ENCODE measurements at places on chromosomes 4 and X.

GRCh38 chr4:112076919-112077608 lies 68.2 kb upstream of the FAM241A start:
- DNase-seq = no peak

- no peak for DNase-seq
Measured at GRCh38 chr4:185945906-185946305, 123.0 kb upstream of the TLR3 start.

GRCh38 chrX:136847874-136848273 lies 32.7 kb downstream of the RBMX start:
- DNase-seq = no peak

DNA sequence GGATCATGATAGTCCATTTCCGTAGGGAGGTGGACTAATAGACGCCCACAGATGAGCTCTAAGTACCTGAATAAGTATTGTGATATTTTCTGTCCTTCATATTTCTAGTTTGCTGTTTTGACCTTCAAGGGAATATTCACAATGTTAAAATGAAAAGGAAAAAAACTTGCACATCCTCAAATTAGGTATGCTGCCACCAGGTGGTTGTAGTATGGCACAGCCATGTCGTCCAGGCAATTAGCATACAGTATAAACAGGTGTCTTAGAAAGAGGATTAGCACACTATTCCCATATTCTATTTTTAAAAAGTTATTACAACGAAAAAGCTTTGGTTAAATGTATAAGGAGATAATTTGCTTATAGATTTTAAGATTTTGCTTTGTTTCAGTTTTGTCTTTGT lies 802.0 kb downstream of the RPA4 start:
- peak; percentile 3 for DNase-seq

DNA sequence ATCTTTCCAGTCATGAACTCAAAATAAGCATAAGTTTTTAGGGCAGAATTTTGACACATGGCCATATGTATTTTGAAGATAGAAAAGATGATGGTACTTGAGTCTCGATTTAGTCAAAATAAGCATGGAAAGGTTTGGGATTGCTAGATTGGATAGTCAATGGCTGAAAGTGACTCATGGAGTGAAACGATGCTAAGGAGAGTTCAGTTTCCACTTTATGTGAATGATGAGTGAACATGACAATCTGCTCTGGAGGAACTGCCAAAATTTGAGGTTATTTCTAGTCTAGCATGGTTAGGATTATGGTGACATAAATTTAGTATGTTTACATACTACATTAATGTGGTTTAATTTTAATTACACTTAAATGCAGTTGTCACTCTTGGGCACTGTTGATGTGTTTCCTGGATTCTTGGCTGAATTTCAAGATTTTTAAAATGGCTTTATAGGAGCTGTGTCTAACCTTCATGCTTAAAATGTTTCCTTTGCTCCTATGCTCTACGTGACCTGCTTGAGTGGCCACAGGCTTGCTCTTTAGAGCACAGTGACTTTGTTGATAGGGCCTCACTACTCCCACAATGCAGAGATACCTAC lies 17.1 kb downstream of the DDX3X start:
- DNase-seq = no peak

- no peak for DNase-seq
Measured at GRCh38 chr4:100690812-100691211, 173.0 kb upstream of the EMCN start.

DNA sequence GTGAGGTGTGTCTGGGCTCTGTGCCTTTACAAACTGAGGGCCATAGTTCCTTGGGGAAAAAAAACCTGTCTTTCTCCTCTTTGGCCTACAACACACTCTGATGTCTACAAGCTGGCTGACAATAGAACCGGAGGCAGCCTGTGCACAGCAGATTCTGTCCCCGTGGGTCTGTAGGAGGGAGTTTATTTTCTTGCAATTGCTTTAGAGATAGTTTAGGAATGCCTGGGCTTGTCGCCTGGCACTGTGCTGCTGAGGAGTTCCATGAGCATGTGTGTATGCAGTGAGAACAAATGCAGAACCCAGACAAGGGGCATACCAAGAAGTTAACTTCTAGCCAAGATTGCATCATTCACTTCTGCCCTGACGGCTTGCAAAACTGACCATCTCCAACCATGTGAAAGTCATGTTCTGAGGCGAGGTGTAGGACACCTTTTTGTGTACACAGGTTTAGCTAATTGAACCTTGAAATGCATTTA lies 54.1 kb downstream of the CCNI start:
- DNase-seq = no peak

DNA sequence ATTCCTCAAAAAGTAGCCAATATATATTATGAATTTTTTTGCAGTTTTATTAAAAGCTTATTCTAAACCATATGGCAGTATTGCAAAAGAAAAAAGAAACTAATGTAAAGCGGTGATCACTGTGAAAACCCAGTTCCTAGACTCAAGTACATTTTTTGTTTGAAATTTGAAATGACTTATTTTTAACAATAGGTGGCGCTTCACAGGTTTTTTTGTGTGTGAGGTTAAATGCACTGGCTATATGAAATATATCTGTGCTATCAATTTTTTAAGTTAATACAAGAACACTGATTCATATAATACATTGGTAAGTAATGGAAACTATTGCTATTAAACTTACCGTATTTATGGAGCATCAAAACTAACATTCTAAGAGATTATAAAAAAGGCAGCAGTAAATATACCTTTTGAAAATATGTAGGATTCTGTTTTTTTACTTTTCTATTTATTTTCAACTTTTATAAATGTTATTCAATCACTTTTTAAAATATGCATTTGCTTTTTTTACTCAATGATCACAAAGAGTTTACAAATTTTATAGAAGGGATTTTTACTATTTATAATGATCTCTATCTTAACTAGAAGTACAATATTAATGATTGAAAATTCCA lies 5.6 kb upstream of the SPRY1 start:
- DNase-seq = no peak

DNA sequence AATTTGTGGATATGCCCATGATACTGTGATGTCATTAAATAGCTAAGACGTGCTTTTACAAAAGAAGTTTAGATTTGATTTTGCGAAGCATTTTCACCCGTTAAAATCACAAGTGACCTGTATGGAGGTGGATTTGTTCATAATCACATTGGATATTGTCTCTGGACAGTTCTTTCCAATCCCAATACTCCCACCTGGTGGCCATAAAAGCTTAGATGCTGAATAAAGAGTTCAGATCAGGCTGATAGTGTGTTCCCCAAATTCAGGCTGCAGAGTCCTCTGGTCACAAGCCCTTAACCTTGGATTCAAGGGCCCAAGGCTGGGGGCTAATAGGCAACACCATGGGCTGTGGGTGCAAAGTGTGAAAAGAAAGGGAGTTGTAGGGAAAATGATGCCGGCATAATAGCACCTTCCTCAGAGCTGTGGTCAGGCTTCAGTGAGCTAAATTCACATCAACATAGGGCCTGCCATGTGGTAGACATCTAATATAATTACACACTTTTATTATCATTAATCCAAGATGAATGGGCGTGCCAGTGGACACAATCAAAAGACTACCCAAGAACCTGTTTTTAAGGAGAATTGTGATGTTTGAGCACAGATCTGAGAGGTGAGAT lies 28.1 kb downstream of the SMIM43 start:
- DNase-seq = no peak

DNA sequence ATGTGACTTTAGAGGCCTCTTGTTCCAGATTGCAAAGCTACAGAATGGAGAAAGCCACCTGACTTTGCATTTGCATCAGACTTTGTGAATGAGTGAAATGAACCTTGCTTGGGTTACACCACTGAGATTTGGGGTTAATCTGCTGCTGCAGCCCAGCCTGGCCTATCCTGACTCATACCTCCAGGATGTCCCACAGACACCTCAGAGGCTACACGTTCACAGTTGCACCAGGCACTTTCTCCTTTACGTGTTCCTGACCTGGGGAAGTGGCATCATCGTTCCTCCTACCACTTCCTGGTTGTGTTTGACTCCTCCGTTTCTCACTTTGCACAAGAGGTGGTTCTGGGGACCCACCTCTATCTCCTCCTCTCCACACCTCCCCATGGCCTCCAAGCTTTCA lies 9.2 kb upstream of the SORCS2 start:
- peak; percentile 75 for DNase-seq

DNA sequence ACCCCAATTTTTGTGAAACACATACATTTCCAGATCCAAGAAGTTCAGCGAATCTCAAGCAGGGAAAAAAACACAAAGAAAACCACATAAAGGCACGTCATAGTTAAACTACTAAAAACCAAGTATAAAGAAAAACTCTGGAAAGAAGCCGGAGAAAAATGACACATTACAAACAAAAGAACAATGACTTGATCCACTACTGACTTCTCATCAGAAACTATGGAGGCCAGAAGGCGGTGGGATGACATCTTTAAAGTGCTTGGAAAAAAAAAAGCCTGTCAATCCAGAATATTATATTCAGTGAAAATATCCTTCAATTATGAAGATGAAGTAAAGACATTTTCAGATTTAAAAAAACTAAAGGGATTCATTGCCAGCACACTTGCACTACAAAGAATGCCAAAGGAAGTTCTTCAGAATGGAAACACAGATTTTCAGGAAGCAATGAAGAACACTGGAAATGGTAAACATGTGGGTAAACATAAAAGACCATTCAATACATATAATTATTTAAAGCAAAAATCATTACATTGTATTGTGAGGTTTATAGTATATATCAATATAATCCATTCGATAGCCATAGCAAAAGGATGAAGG lies 32.6 kb upstream of the PPP2R2C start:
- DNase-seq = no peak

- no peak for DNase-seq
Measured at GRCh38 chrX:103250977-103251376, 4.0 kb downstream of the TCEAL8 start.

DNA sequence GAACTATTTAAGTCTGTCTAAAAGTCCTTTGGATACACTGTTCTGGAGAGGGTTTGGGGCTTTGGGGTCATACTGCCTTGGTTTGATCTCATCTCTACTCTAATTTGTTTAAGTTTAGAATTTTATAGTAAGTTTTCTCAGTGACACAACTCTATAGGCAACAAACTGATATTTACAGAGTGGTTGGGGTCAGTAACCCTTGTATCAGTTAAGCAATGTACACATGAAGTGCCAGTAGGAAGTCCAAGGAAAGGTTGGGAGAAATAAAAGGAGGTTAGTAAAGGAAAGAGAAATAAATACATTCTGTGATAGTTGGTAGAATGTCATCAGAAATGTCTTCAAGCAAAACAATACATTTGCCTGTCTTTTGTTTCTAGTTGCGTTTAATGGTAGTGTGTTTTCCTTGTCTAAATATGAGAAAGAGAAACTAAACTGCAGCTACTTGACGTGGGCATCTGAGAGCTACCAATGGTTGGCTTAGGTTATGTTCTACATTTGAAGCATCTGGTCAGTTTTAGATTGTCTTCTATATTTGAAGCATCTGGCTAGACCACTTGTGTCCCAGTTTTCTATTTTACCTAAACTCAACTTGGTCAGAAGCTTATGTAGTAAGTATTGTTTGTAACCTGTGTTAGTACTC lies 6.9 kb downstream of the ATP7A start:
- no peak for DNase-seq

DNA sequence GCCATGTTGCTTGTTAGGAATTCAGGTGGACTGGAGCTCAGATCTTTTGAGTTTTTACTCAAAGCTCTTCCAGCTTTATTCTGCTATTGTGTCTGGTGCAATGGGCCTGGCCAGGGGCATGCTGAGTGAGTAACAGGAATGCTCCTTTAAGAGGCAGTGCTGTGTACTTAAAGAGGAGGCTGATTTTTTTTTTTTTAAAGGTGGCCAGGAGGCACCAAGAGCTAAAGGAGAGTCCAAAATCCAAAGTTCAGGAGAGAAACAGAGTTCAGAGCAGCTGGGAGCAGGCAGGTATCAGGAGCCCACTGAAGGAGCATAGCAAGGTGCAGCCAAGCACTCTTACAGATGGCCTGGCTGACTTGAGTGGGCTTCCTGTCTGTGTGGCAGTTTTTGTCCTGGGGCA lies 178.7 kb downstream of the FMR1NB start:
- no peak for DNase-seq

- no peak for DNase-seq
Measured at GRCh38 chr4:1155314-1155713, 17.1 kb downstream of the SPON2 start.

DNA sequence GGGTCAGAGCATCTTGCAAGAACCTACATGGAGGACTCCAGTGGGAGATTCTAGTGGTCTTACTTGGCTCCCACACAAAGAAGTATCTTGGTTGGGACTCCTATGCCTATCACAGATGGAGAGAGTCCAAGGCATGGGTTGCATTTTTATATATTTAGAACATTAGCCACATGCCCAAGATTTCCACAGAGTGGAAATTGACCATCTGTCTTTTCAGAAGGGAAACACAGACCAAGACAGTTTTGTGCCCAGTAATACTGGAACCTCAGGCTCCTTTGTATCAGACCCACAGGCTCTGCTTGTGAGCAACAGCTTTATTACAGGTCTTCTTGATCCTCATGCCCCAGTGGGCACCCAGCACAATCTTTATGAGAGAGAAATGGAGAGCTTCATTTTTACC lies 43.6 kb downstream of the PAGE2 start:
- DNase-seq = no peak

DNA sequence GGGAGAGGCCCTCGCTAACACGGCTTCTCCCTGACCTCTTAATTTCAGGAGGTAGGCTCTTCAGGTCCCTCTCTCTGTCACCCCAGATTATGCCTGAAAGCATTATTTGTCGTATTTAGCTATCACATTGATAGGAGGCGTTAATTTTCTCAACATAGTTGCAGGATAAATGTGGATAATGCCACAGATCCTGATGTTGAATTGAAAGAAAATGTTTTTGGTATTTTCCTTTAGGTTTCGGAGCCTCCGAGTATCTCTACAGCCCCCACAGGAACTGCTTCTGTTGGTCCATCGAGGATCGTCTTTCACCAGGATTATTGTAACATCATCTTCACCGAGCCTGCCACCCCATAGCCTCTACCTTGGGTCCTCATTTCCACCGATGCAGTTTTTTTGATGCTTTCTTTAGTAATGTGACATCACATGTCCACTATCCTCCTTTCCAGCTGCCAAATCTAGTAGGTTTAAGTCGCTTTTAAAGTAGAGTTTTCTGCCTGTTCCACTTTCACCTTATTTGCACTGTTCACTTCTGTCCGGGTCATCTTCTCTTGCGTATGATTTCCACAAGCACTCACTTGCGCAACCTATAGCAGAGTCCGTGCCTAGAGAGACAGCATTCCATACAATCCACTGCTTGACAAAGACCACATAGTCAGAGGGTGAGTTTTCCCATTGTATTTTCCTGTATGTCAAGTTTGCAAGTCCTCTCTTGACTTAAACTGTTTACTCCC lies 665 bp downstream of the TIGD2 start:
- no peak for DNase-seq

GRCh38 chr4:3250438-3250955 lies 1.5 kb downstream of the MSANTD1 start:
- DNase-seq = no peak

GRCh38 chr4:40559585-40560465 lies 69.8 kb downstream of the RBM47 start:
- no peak for DNase-seq

DNA sequence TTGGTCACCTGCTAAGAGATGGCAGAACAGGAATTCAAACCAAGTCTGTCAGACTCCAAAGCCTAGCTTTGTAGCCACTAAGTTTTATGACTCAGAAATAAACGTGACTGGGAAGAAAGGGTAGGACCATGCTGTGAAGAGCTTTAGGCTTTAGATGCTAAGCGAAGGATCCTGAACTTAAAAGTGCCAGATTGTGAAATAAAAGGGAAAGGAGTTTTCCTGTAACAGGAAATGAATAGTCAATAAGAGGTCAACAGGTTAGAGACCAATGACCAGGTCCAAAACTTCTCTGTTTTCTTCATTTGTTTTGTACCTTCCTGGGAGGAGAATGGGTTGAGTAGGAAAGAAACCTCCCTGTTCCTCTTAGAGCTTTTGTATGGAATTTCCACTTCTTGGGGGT lies 98.8 kb upstream of the EOLA2 start:
- DNase-seq = no peak
